ENCODE measurements at places on chromosomes 6 and 20.

GRCh38 chr6:53962646-53963045, 148.6 kb upstream of the MLIP start:
- DNase-seq: no peak

- DNase-seq: no peak
These were observed 5.1 kb upstream of the TFAP2A start for GRCh38 chr6:10419749-10420545.

GRCh38 chr20:5127204-5127858, 523 bp downstream of the CDS2 start:
- DNase-seq: peak; percentile 53

- DNase-seq: no peak
These were observed 2.4 kb downstream of the CEP57L1 start for GRCh38 chr6:109097661-109098060.

- DNase-seq: no peak
These were observed 22.4 kb downstream of the ZNF311 start for GRCh38 chr6:28982476-28983266.

GRCh38 chr6:148530394-148530953, 187.8 kb downstream of the SASH1 start:
- DNase-seq: no peak

- no peak for DNase-seq
These were observed 117.1 kb upstream of the TAB2 start for GRCh38 chr6:149200282-149200945.

DNA sequence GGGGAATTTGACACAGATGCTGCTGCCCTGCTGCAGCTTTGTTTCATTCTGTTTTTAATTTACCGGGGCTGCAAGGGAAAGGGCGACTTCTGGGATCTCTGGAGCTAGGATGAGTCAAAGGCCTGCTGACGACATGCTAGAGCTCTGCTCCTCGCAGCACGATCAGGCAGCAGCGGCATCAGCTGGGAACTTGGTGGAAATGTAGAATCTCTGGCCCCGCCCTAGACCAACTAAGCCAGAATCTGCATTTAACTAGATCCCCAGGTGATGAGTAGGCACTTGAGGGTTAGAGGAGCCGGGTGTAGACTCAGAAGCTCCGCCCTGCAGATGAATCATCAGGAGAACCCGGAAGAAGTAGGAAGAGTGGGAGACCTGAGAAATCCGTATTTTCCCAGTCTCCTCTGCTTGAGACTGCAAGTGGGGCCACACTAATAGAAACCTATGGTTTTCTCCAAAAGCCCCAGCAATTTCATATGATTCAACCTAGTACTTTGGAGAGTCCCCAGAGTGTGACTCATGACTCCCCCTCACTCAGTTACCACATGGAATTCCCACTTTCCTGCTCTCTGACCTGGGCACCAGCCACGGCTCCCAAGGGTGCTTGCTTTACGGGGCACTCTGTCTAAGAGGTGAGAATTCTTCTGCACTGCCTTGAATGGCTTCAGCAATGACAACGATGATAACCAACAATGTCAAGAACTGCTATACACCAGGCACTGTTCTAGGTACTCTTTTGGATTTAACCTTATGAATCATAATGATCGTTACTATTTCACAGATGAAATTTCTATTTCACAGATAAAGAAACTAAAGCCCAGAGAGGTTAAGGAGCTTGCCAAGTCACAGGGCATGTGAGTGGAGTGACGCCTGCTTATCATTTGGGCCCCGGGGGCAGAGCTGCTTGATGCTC, 18.1 kb downstream of the TUBB2B start:
- DNase-seq: peak; percentile 53

DNA sequence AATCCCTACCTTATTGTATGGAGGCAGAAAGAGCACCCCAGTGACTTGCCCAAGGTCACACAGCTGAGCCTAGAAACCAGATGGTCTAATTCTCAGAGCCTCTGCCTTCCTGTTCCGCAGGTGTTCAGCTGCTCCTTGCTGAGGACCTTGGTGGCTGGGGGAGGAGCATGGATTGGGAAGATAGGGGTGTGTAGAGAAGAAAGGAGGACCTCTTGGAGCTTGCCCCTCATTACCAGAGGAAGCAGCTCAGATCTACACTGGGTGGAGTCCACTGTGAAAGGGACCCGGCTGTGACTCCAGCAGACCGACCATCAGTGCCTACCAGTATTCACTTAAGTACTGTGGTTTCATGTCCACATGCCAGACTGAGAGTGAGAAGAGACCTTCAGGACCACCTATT, 15.2 kb downstream of the FOXP4 start:
- no peak for DNase-seq

DNA sequence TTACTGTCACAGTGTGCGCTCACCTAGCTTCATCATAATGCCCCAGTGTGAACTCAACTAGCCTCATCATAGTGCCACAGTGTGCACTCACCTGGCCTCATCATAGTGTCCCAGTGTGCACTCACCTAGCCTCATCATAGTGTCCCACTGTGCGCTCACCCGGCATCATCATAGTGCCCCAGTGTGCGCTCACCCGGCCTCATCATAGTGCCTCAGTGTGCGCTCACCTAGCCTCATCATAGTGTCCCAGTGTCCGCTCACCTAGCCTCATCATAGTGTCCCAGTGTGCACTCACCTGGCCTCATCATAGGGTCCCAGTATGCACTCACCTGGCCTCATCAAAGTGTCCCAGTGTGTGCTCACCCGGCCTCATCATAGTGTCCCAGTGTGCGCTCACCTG, 10.6 kb downstream of the TMEM242 start:
- DNase-seq: no peak

DNA sequence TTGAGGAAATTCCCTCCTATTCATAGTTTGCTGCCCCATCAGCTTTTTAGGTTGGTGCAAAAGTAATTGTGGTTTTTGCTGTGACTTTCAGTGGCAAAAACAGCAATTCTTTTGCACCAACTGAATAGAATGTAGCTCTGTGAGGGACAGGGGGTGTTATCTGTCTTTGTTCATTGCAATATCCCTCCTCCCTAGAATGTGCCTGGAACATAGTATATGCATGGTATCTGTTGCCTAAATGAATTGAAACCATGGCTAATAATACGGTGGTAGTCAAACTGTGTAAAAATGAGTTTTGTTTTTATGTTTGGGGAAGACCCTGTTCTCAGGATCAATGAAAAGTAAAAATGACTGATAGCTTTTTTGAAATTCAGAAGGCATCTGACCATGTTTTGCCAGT, 45.1 kb downstream of the SCAND1 start:
- no peak for DNase-seq

- DNase-seq: no peak
These were observed 36.1 kb upstream of the PAQR8 start for GRCh38 chr6:52325695-52326471.

- DNase-seq: no peak
These were observed 225.9 kb downstream of the TMEM242 start for GRCh38 chr6:157097255-157097955.
